ENCODE measurements at places on chromosomes 16 and 17. TPM values are rescaled to one million over a fixed set of nuclear protein-coding genes. Genes with fewer than 3 reads are reported as not detected.

- H3K4me1 ChIP-seq: no peaks in the 10 kb centered on the region
- no peak overlapping the region for H3K27ac ChIP-seq
- no peaks in the 10 kb centered on the region for H3K27me3 ChIP-seq
- no peak for DNase-seq
These were observed 39.9 kb upstream of the IRX6 start for GRCh38 chr16:55283812-55284717.

- no peaks in the 10 kb centered on the region for H3K27me3 ChIP-seq
- H3K4me1 ChIP-seq: no peaks in the 10 kb centered on the region
- H3K36me3 ChIP-seq: no peaks in the 10 kb centered on the region
- no peak for DNase-seq
These were observed 9.8 kb upstream of the SMIM5 start for GRCh38 chr17:75623386-75623785.

- no peak overlapping the region for H3K4me3 ChIP-seq
- H3K36me3 ChIP-seq: no peaks in the 10 kb centered on the region
- H3K4me1 ChIP-seq: no peaks in the 10 kb centered on the region
- DNase-seq: no peak
These were observed 260.1 kb downstream of the SNX29 start for GRCh38 chr16:12236589-12236988.

DNA sequence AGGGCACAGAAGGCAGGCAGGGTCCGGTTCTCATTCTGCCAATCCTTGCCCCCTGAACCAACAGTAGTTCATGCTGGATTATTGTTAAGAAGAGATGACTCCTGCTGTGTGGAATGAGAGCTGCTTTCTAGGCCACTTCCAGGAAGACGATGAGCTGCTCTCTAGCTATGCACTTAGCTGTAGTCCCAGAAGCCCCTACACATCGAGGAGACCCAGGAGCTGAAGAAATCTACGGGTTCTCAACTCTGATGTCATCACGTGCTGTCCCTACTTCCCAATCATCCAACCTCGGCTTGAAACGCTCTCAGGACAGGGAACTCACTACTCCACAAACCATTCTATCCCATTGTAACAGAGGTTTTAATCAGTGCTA, 29.0 kb upstream of the EMP2 start:
- DNase-seq: no peak
- H3K27ac ChIP-seq: no peak overlapping the region
- no peaks in the 10 kb centered on the region for H3K36me3 ChIP-seq

DNA sequence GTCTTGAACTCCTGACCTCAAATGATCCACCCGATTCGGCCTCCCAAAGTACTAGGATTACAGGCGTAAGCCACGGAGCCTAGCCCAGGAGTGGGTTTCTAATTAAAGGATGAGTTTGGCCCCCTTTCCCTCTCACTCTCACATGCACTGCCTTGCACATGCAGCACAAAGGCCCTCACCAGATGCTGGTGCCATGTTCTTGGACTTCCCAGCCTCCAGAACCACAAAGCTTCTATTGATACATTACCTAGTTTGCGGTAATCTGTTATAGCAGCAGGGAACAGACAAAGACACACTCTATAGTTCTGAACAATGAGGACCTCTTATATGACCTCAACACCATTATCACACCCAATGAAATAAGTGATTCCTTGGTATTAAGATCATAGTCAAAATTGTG, 17.9 kb upstream of the ITGAD start:
- no peak overlapping the region for H3K4me3 ChIP-seq
- H3K27me3 ChIP-seq: no peaks in the 10 kb centered on the region
- no peak overlapping the region for H3K27ac ChIP-seq

GRCh38 chr17:4600563-4600962, 16.2 kb downstream of the SMTNL2 start:
- H3K4me3 ChIP-seq: no peak overlapping the region
- peaks cover 8% of the 10 kb centered on the region for H3K4me1 ChIP-seq
- H3K27ac ChIP-seq: peak overlapping the region; percentile 38
- DNase-seq: no peak
- H3K27me3 ChIP-seq: no peaks in the 10 kb centered on the region

DNA sequence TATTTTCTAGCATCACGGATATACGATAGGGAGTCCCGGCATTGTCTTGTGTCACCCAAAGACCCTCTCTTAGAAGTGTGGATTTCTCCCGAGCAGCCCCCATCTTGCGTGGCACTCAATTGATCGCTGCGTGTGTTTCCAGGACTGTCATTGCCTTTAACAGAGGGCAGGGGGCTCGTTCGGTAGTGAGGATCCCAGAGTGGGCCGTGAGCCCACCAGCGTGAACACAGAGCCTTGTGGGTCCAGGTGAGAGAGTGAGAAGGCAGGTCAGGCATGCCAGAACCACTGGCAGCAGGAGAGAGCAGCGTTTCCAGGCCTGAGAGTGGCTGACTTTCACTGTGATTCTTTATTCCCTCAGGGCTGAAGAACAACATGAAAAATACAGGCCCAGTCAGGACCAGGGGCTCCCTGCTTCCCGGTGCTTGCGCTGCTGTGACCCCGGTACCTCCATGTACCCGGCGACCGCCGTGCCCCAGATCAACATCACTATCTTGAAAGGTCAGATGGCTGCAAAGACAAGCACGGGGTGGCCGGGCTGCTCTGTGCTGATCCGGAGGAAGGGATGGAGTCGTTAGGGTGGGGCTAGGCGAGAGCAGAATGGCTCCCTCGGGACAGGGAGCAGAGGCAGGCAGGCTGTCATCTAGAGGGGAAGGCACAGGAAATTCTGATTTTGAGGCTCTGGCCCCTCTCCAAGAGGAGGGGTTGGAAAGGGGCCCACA, 22.4 kb downstream of the C1QTNF1 start:
- DNase-seq: no peak
- H3K36me3 ChIP-seq: peaks cover 17% of the 10 kb centered on the region
- peaks cover 3% of the 10 kb centered on the region for H3K4me1 ChIP-seq
- H3K27ac ChIP-seq: no peak overlapping the region
- no peaks in the 10 kb centered on the region for H3K27me3 ChIP-seq

DNA sequence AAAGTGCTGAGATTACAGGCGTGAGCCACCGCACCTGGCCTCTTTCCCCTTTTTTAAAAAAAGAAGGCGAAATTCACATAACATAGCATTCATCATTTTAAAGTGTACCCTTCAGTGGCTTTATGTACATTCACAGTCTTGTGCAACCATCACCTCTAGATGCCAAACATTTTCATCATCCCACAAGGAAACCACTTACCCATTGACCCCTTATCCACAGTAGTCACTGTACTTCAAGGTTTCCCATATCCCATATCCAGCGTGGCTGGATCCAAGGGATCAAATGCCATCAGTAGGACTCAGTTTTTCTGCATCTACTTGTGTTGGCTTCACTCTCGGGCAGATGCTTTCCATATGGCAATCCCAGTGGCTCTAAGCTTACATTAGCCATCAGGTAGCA, 50.3 kb downstream of the BMERB1 start:
- H3K27me3 ChIP-seq: no peaks in the 10 kb centered on the region
- no peaks in the 10 kb centered on the region for H3K36me3 ChIP-seq
- peaks cover 18% of the 10 kb centered on the region for H3K4me1 ChIP-seq
- no peak for DNase-seq
- no peak overlapping the region for H3K27ac ChIP-seq

- DNase-seq: no peak
- H3K4me1 ChIP-seq: peaks cover 27% of the 10 kb centered on the region
- no peaks in the 10 kb centered on the region for H3K27me3 ChIP-seq
- peaks cover 14% of the 10 kb centered on the region for H3K36me3 ChIP-seq
- H3K27ac ChIP-seq: no peak overlapping the region
These were observed 2.0 kb downstream of the TUBD1 start for GRCh38 chr17:59890720-59891119.

- no peaks in the 10 kb centered on the region for H3K27me3 ChIP-seq
- H3K4me3 ChIP-seq: no peak overlapping the region
- no peak for DNase-seq
- H3K4me1 ChIP-seq: no peaks in the 10 kb centered on the region
These were observed 33.4 kb downstream of the SOX8 start for GRCh38 chr16:1014771-1015495.

DNA sequence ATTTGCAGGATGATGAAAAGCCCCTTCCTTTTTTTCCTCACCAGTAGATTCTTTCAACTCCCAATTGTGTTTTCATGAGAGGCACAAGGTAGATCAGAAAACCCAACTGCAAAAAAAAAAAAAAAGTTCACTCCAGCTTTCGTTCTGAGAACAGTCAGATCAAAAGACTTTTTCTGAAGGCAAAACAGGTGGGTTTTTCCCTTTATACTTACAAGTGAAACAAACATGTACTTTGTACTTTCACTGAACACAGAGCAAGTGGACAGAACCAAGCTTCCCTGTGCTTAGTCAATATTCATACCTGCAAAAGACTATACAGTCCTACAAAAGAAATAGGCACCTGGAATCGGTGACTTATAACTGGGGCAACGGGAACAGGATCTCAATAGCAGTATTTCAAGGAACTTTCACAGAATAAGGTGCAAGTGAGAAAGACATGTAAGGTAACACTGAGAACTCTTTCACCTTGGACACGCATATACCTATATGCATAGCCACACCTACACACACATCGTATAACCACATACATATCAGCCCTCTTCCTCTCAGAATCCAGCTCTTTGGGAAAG, 54.1 kb downstream of the TOX3 start:
- DNase-seq: no peak
- H3K27me3 ChIP-seq: no peaks in the 10 kb centered on the region
- H3K36me3 ChIP-seq: no peaks in the 10 kb centered on the region
- H3K4me3 ChIP-seq: no peak overlapping the region
- H3K4me1 ChIP-seq: no peaks in the 10 kb centered on the region

- H3K27ac ChIP-seq: no peak overlapping the region
- peaks cover 18% of the 10 kb centered on the region for H3K27me3 ChIP-seq
- no peak for DNase-seq
- H3K36me3 ChIP-seq: no peaks in the 10 kb centered on the region
- no peak overlapping the region for H3K4me3 ChIP-seq
These were observed 103.9 kb upstream of the SEC14L1 start for GRCh38 chr17:77036841-77037381.

- H3K4me3 ChIP-seq: no peak overlapping the region
- no peaks in the 10 kb centered on the region for H3K27me3 ChIP-seq
These were observed 31.3 kb downstream of the MAP1LC3B start for GRCh38 chr16:87423429-87423828.

DNA sequence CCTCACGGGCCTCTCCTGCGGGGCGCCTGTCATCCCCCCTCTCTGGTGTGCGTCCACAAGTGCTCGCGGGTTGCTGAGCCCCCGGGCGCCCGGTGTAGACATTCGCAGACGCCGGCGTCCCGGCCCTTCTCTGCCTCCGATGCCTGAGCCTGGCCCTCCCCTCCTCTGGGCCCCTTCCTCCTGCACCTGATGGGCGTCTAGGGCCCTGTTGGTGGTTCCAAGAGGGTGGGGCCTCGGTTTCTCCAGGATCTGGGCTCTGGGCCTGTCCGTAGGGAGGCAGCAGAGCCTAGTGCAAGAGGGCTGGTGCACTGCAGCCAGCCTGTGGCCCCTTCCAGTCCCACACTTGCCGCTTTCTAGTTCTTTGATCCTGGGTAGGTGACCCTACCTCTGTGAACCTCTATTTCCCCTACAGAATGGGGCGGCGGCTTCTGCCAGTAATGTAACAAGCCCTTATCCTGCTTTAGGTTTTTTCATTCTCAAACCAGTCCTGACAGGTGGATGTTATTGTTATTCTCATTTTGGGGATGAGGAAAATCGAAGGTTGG, 623 bp downstream of the E4F1 start:
- H3K4me1 ChIP-seq: peaks cover 26% of the 10 kb centered on the region
- H3K27ac ChIP-seq: peak overlapping the region; percentile 75
- peaks cover 9% of the 10 kb centered on the region for H3K36me3 ChIP-seq
- no peak for DNase-seq
- H3K4me3 ChIP-seq: peak overlapping the region; percentile 80

DNA sequence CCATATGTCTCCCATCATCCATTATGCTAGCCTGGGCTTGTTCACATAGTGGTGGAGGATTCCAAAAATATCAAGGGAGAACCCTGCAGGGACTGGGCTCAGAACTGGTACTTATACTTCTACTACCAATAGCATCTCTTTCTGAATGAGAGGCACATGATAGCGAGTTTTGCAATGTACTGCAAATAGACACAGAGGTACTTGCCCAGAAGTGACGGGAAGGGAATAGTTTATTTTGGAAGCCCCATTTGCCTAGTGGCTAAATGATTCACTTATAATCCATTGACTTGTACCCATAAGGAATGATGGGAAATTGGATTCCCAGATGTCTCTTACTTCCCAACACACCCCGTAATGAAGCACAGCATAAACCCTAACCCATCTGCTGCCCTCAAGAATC, 124.8 kb upstream of the ERCC4 start:
- DNase-seq: no peak
- no peaks in the 10 kb centered on the region for H3K36me3 ChIP-seq
- H3K4me3 ChIP-seq: no peak overlapping the region
- H3K27me3 ChIP-seq: no peaks in the 10 kb centered on the region
- no peak overlapping the region for H3K27ac ChIP-seq

DNA sequence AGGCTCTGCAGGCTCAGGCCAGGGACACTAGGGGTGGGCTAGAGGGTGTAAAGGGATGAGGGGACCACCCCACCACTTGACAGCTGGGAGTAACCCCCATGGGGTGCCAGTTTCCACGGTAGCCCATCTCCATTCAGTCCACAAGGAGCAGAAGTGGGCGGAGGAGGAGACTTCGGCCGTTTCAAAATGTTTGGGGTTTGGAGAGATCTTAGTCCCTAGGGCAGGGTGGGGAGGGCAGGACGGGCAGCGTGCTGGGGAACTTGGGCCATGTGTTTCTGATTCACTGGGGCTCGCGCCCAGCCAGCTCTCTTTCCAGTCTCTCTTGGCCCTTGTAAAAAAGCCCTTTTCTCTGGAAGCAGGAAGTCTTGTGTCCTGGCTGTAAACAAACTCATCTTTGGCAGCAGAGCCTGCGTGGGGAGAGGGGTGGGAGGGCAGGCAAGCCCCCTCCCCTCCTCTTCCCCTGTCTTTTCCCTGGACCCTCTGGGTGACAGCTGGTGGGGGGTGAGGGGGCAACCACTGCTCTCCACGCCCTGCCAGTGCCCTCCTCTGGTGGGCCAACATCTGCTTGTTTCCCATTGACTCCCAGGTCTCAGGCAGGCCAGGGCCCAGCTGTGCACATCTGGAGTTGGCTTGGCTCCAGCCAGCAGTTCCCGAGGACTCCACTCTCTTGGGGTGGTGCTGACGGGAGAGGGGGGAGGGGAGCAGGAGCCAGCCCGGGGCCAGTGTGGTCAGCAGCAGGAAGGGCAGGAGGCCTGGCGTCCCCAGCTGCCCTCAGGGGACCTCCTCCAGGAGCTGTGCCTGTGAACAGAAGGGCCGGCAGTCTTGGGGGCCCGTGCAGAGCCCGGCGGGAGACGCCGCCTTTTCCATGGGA, 8.1 kb downstream of the CYGB start:
- H3K36me3 ChIP-seq: no peaks in the 10 kb centered on the region
- peaks cover 22% of the 10 kb centered on the region for H3K4me1 ChIP-seq
- no peak overlapping the region for H3K4me3 ChIP-seq
- H3K27ac ChIP-seq: peak overlapping the region; percentile 62
- DNase-seq: peak; percentile 69

DNA sequence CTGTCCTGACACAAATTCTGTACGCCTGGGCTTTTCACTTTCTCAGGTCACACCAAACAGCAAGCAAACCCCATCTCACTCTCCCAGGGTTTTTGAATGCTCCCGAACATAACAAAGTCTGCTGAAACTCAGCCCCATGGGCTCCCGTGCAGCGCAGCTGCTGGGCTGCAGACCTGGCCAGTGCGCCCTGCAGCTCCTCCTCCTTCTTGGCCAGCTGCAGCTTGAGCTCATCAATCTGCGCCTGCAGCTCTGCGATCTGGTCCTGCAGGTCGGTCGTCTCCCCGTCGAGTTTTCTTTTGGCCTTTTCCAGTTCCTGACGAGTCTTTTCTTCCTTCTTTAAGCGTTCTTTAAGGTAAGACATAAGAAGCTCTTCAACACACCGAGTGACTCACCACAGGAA, 70.5 kb downstream of the NDEL1 start:
- no peak for DNase-seq
- H3K4me1 ChIP-seq: no peaks in the 10 kb centered on the region
- H3K36me3 ChIP-seq: no peaks in the 10 kb centered on the region

TEN1 gene
- 26.9 TPM for total RNA-seq

DNAI2 gene
- 0.06 TPM for total RNA-seq

OMG gene
- total RNA-seq: not detected

C17orf107 gene
- total RNA-seq: 3.3 TPM

ABCC11 gene
- 0.28 TPM for total RNA-seq

Data from adrenal gland (tissue), 19 donors.